Esophagus squamous epithelium (tissue), 5 donors: ENCODE measurements at places on chromosomes 4 and X. TPM values are rescaled to one million over a fixed set of nuclear protein-coding genes. Genes with fewer than 3 reads are reported as not detected.

Gene SHROOM4
- 2.7 TPM for total RNA-seq

Gene SYP
- 0.35 TPM for total RNA-seq

Gene ADAD1
- not detected for total RNA-seq

Gene DCTD
- 60.9 TPM for total RNA-seq

Gene GASK1B
- total RNA-seq: 1.0 TPM

GRCh38 chr4:174016251-174016650 is 267.2 kb downstream of the FBXO8 start:
- DNase-seq: no peak
- no peaks in the 10 kb centered on the region for H3K4me1 ChIP-seq
- H3K27ac ChIP-seq: no peak overlapping the region

DNA sequence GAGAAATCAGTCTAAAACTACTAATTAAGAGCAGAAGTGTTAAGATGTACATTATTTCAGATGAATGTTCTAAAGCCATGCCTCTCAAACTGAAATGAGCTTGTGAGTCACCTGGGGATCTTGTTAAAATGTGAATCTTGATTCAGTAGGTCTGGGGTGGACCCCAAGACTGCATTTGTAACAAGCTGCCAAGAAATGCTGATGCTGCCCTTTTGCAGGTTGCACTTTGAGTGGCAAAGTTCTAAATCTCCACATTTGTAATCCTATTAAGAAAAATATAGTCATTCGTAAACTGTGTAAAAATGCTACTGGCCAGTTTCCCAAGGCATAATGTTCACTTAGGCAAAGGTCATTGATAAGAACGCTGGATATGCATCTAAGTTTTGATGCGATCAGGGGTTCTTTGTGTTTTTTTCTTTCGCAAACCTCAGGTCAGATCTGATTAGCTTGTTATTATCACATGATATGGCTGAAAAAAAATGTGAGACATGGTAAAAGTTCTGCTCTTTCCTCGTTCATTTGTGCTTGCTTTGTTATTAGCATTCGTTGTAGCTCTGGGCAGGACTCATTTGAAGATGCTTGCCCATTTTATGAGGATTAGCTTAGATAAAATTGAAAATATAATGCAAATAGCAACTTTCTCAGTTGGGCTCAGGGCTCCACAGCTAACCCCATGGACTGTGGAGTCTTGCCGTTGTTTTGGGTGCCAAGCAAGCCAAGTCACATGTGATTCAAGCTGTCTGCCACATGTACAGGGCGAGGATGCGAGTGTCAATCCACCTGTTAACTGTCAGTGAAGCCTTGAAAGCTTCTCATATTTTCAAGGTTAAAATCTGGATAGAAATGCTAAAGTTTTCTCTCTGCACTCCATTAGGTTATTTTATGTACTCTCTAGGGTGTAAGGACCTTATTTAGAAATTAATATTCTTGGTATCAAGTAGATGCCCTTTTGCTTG is 12.1 kb downstream of the TBC1D1 start:
- H3K27ac ChIP-seq: no peak overlapping the region
- no peaks in the 10 kb centered on the region for H3K27me3 ChIP-seq
- peaks cover 7% of the 10 kb centered on the region for H3K4me1 ChIP-seq

GRCh38 chrX:15598026-15598425 is 2.7 kb downstream of the ACE2 start:
- no peak overlapping the region for H3K4me3 ChIP-seq
- no peaks in the 10 kb centered on the region for H3K4me1 ChIP-seq

DNA sequence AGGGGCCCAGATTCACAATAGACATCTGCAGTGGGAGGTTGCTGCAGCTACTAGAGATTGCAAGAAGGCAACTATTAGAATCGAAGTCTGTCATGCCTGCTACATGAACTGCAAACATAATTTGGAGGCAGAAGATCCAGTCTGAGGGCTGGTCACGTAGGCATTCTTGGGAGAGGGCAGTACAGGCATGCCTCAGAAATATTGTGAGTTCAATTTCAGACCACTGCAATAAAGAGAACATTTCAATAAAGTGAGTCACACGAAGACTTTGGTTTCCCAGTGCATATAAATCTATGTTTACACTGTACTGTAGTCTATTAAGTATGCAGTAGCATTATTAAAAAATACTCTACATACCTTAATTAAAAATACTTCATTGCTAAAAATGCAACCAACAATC is 585.8 kb upstream of the FAT1 start:
- H3K4me3 ChIP-seq: no peak overlapping the region
- H3K27ac ChIP-seq: no peak overlapping the region

DNA sequence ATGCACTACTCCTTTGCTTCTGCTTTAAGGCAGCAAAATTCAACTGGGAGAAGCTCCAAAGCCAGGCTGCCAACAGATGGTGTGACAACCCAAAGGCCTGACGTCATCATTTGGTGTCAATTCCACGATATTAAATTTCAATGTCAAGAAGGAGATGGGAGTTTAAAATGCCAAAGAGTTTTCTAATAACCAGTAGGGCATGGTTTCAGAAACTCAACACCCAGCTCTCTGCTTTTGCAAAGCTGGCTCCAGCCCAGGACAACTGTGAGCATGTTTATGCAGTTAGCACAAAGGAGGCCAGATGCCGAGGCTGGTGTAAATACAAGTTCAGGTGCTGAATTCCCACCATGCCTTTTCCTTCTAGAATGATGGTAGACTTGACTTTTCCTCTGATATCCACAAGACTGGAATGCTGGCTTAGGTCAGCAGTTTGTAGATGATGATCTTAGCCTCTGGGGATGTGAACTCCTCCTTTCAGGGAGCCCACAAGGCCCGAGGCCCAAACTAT is 67.3 kb downstream of the AFAP1 start:
- H3K27ac ChIP-seq: peak overlapping the region; percentile 14
- H3K4me1 ChIP-seq: peaks cover 13% of the 10 kb centered on the region
- no peak for DNase-seq
- no peaks in the 10 kb centered on the region for H3K27me3 ChIP-seq
- no peaks in the 10 kb centered on the region for H3K36me3 ChIP-seq

GRCh38 chr4:88791274-88791673 is 93.6 kb upstream of the NAP1L5 start:
- no peak for DNase-seq
- no peak overlapping the region for H3K4me3 ChIP-seq
- no peaks in the 10 kb centered on the region for H3K36me3 ChIP-seq
- H3K4me1 ChIP-seq: no peaks in the 10 kb centered on the region
- no peak overlapping the region for H3K27ac ChIP-seq

- H3K36me3 ChIP-seq: no peaks in the 10 kb centered on the region
- no peak overlapping the region for H3K4me3 ChIP-seq
- no peak for DNase-seq
- no peaks in the 10 kb centered on the region for H3K4me1 ChIP-seq
- H3K27me3 ChIP-seq: no peaks in the 10 kb centered on the region
Measured at GRCh38 chrX:774536-774935, 143.9 kb downstream of the SHOX start.
